Right forelimb (tissue), 1 donor: ENCODE measurements at places on chromosomes 2 and 18.

DNA sequence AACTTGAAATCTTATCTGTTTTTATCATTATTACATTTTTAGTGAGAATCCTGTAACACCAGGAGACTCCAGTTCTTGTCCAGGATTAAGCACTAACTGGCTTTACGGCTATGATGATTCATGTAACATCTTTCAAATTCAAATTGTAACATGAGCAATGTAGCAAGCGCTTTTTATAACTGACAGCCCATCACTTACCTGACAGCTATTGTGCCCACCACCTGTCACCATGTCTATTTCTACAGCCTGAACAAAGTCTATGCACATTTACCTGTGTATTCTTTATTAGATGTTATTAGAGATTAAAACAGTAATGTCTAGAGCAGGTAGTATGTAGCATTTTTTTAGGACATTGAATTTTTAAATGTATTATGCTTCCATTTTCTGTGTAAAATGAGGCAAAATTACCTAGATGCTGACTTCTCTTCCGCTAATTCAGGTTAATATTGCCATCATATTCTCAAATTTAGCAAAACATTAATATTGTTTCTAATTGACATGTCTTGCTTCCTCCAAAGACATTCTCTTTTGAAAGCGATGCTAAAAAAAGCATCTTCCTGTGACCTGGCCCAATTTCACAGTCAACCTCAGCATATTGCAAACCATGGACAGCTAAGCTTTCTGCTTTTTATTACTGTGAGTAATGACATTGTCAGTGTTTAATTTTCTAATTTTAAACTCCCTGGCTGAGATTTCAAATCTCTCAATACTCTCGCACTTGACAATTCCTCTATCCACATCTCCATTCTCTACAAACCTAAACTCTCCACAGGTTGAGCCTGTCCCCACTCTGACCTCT lies 37.8 kb downstream of the RIT2 start:
- DNase-seq, result no peak

DNA sequence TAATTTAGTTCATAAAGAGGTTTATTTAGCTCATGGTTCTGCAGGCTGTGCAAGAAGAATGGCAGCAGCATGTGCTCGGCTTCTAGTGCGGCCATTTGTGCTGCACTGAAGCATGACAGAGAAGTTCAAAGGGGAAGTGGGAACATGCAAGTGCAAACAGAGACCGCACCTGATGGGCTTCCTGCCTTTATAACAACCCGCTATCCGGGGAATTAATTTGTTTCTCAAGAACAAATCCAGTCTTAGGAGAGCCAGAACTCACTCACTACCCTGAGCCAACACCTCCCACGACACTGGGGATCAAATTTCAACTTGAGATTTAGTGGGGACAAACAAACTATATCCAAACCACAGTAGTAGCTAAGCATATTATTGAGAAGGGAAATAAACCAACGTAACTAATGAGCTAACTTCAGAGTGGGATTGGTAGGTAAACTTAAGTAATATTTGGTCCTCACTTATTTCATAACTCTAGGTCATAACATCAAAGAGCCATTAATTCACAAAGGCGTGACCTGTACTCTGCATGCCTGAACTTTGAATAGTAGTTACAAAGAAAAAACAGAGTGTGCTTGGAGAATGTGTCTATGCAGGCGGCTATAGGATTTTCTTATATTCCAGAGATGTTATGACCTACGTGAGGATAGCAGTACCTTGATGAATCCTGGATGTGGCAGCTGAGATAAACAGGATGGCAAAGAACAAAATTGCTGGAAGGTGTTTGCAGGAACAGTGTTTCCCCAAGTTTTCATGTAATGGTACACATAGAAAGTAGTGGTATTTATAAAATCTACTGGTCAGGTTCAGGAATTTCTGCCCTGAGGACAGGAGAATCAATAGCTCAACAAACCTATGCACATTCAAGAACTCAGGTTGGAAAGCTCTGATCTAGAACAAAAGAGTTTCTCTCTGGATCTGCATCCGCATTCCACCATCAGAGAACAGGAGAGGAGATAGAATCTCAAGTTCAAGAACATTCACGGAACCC lies 845.9 kb upstream of the ID2 start:
- no peak for DNase-seq

DNA sequence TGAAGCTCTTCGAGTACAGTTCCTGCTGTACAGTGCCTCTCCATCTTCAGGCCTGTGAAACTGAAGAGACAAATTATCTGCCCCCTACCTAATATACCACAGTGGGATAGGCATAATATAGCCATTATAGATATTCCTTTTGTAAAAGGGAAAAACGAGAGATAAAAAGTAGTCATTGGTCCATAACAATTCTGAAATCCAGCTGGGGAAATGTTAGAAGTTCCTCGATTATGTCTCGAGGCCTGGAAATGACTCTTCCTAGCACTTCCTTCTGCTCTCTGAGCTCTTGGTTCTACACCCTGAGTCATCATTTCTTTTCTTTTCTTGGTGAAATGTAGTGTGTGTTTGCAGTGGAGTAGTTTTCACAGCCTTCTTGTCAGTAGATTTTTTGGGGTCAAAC lies 51.5 kb downstream of the ASB1 start:
- DNase-seq, result no peak

- no peak for DNase-seq
Observed at GRCh38 chr2:239224199-239224570, 176.6 kb downstream of the HDAC4 start.

- DNase-seq, result no peak
Observed at GRCh38 chr2:134441153-134441863, 187.4 kb downstream of the MGAT5 start.

DNA sequence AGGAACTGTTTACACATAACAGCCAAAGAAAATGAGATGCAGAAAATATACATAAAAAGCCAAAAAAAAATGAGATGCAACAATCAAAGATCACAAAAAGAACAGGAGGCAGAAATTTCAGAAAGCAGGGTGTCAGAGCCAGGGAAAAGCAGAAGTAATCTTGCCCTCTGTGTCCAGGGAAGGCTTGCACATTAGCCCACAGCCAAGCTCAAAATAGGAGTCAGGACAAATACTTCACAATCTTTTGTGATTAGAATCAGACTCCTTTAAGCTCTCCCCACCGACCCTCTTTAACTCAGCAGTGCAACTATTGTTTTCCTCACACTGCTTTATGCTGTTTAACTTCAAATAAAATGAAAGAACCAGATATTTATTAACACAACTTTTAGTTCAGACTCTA lies 34.6 kb downstream of the IAH1 start:
- DNase-seq, result no peak

GRCh38 chr18:51765606-51766360 lies 568.3 kb upstream of the MEX3C start:
- no peak for DNase-seq

GRCh38 chr2:68853915-68854314 lies 17.3 kb downstream of the BMP10 start:
- DNase-seq, result no peak

GRCh38 chr2:73910873-73911547 lies 15.7 kb upstream of the DGUOK start:
- no peak for DNase-seq

DNA sequence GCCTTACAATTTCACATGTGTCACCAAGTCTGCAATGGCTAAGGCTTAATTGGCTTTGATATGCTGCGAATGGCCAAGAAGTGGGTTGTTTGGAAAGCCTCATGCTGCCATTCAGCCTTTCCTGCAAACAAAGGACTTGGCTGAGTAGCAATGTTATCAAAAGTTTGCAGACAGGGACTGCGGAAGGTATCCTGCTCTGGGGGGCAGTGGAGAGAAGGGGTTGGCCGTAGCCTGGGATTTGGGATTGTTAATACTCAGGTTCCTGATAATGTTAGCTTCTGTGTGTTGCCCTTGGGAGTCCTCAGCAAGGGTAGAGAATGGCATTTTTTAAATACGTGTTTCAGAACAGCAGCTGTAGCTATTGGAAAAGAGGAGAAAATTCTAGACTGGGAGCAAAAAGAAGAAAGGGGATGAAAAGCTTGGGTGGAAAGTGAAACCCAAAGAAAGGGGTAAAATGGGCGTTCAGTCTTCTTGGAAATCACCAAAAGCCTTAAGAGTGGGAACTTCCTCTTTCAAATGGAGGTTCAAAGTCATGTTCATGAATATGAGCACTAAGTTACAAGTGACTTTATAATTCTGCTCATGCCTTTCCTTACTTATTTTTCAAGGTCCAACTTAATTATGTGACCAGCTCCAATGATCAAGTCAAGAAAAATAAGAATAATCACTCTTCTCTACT lies 325.1 kb downstream of the RNF144A start:
- no peak for DNase-seq

DNA sequence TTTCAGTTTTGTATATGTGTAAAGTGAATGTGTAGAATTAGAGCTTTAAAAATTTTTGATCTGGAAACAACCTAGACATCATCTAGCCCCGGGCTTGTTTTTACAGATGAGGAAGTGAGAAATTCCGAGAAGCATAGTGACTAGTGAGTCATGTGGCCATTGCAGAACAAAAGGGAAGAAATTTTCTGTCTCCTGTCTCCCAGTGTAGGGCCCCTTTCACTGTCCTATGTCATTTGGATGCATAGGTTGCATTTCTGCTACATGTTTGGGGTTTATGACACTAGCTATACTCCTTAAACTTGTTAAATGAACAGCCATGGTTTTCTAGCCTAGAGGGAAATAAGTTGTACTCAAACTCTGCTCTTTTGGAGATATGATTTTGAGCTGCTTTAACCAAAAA lies 84.6 kb downstream of the PLCL1 start:
- no peak for DNase-seq

GRCh38 chr18:9506046-9506792 lies 30.9 kb downstream of the RALBP1 start:
- DNase-seq, result no peak

DNA sequence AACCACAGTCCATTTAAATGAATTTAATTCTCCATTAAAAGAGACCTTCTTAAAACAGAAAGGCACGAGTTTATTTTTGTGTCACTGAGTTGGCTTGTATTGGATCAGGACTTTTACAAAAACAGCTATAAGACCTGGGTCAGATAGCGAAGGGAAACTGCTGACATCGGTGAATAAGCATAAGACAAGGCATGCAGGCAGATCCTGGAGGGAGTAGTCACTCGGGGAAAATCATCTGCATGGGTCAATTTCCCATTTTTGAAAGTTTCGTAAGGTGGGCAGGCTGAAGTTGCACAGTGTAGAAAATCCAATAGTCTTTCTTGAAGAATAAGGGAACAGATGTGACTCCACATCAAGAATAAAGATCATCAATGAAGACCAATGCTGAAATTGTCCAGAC lies 12.9 kb downstream of the IL36B start:
- no peak for DNase-seq
